ENCODE measurements at places on chromosomes 3 and 15.

GRCh38 chr3:184022323-184022722 lies 4.6 kb upstream of the ABCC5 start:
- no peak for ATAC-seq

GRCh38 chr15:47294765-47295259 lies 422.5 kb upstream of the SEMA6D start:
- ATAC-seq: no peak

GRCh38 chr3:13300546-13301285 lies 119.4 kb downstream of the NUP210 start:
- ATAC-seq: no peak

GRCh38 chr3:147736226-147736625 lies 327.1 kb downstream of the ZIC1 start:
- no peak for ATAC-seq

DNA sequence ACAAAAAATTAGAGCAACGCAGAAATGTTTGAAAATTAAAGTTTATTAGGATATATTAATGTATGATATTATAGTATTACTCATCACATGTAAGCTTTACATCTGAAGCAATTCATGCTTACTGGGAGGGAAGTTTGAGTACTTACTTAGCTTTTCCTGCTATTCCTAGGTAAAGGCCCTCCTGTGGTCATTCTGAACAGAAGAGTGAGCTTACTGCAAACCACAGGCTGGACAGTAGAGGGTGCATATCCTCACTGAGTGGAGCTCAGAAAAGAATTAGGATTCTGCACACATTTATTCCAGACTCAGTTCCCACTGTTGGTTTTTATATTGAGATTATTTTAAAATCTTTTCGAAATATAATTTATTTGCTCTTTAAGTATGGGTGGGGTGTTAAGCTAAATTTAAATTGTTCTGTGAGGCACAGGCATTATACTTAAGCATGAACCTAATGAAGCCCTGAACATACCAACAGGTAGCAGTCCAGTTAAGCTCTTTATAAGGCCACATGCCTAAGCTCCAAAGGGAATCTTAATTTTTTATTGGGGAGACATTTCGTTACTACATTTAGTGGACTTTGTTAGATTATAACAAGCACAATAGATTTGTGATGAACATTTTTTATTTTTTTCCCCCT lies 10.2 kb downstream of the MRPS22 start:
- ATAC-seq: no peak

- no peak for ATAC-seq
These were observed 23.0 kb downstream of the NEK10 start for GRCh38 chr3:27345959-27346865.

All from activated T-helper 17 cell treated with anti-CD3 and anti-CD28 coated beads, Interleukin-2, amount 50 U/mL, for 72 hours (primary cell).